ENCODE measurements at places on chromosomes 7 and 10.

- DNase-seq: no peak
These were observed 340.1 kb upstream of the MGMT start for GRCh38 chr10:129126982-129127381.

DNA sequence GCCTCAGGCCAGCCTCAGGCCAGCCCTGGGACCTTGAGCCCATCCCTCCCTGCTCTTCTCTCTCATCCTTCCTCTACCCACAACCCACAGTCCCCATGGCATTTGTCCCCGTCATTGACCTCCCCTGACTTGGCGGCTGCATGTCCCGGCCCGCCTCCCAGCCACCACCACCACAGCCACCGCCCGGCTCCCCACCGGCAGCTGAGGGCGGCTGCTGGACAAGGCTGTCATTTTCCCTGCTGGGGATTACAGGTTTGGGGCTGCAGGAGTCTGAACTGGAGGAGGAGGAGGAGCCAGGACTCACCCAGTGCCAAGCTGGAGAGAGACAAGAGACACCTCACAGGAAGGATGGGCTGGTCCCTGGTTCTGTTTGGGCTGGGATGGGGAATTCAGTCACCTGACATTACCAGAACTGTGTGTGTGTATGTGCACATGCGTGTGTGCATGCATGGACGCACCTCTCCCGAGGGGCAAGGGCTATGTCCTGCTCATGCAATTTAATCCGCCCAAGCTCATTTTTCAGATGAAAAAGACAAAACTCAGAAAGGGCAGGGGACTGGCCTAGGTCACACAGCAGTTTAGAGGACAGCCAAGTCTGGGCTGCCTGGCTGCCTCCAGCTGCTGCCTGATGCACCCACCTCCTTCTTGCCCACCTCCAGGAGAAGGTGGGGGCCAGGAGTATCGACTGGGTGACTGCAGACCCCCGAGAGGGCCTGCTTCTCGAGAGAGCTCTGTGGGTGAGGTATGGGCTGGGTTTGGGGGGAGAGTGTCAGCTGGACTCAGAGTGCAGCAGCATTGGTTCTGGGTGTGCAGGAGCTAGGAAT is 113.1 kb downstream of the ZMIZ1 start:
- no peak for DNase-seq

GRCh38 chr10:105981679-105982078 is 1182.8 kb downstream of the SORCS1 start:
- no peak for DNase-seq

DNA sequence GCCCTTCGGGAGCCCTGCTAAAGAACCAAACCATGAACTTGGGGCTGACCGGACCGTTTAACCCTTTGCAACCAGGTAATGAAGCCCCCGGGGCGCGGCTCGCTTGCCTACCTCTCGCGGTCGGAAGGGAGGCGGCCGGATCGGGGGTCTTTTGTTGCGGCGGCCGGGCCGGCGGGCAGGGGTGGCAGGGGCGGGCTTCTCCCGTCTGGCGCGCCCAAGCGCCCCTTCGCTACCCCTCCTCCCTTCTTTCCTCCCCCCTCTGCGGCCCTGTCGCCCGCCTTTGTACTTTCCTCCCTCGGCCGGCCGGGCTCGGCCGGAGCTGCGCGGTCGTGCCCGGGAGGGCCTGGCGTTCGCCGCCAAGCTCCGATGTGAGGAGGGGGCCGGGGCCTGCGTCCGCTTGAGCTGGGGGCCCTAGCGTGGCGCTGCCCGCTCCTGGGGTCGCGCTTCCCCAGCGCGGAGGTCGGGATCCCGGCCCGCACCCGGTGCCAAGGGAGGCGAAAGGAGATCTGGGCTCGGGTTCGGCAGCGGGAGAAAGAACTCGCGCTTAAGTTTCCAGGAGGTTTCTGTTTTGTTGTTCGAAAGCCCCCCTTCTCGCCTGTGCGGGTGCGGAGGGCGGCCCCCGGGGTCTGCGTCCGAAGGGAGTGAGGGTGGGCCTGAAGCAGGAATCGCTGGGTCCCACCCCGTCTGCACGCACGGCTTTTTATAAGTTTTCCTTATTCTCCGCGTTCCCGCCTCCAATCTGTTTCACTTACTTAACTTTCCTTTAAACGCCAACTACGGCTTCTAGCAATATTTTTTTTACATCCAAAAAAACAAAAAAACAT is 436.8 kb upstream of the GALNT17 start:
- no peak for DNase-seq

GRCh38 chr7:81407094-81407493 is 362.8 kb downstream of the HGF start:
- DNase-seq: no peak

- no peak for DNase-seq
These were observed 128.5 kb downstream of the BTAF1 start for GRCh38 chr10:92052088-92052487.

GRCh38 chr10:125190414-125190813 is 30.1 kb upstream of the CTBP2 start:
- no peak for DNase-seq

DNA sequence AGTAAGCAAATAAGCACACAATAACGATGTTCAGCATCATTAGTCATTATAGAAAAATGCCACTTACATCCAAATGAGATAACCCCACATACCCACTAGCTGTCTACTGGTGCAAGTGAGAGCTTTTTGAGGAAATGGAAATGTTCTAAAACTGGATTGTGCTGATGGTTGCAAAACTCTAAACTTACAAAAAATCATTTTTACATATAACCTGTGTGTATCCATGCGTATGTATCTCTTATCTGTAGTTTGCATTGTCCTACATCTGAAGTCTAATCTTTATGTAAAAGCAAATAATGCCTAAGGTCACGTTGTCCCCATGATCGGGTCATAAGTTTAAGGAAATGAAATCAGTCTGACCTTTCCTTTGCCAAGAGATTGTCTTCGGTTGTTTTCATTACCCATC is 81.6 kb upstream of the DNAJB6 start:
- no peak for DNase-seq

DNA sequence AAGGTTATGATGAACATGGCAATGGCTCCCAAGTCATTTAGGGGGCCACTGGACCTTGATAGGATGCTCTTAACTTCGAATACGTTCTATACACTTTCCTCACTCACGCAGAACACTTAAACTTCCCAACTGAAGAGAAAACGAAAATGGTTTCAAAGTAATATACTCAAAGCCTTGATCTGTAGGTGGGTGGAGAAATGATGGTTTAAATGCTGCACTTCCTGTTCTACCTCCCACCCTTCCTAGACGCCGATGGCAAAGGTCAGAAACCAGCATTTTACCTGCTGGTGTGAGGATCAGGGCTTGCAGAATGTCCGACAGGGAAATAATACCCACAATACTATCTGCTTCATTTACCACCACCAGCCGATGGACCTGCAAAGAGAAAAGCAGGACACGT is 40.5 kb upstream of the RHEB start:
- no peak for DNase-seq

DNA sequence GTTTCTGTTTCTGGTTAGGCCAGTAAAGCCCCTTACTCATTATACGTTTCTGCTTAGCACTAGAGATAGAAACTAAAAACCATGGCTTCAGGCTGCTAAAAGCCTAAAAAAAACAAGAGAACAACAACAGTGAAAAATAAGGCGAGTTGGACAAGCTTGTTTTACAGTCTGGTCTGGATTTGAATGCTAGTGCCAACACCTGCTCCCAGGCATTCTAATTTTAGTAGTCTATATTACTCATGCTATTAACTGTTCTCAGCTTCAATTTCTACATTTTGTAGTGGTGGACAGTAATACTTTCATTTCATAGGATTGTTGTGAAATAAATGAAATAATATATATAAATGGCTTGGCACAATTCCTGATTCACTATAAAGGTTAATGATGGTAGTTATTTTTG is 108.5 kb downstream of the HBP1 start:
- DNase-seq: no peak

- DNase-seq: no peak
These were observed 841.5 kb downstream of the ANKRD7 start for GRCh38 chr7:119065966-119066365.

DNA sequence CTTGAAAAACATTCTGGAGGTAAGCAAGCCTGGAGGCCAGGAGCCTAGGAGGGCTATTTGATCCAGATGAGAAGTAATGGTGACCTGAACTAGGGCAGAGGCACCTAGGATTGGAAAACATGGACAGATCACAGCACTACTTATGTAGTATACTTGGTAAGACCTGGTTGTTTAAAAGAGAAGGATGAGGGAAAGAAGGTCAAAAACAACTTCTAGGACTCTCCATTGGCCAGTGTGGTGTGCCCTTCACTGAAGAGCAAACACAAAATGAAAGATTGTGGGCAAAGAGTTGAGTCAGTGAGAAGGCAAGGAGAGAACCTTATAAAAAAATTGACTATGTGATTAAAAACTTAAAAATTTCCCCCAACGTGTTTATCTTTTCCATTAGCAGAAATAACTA is 14.3 kb downstream of the ANKRD1 start:
- no peak for DNase-seq

GRCh38 chr10:6228010-6228511 is 25.3 kb downstream of the PFKFB3 start:
- DNase-seq: no peak

DNA sequence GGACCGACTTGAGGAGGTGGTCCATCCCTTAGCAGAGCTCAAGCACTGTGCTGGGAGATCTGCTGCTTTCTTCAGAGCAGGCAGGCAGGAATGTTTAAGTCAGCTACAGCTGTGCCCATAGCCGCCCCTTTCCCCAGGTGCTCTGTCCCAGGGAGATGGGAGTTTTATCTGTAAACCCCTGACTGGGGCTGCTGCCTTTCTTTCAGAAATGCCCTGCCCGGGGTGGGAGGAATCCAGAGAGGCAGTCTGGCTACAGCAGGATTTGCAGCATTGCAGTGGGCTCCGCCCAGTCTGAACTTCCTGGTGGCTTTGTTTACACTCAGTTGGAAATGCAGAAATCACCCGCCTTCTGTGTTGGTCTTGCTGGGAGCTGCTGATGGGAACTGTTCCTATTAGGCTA is 51.2 kb upstream of the SEMA3A start:
- no peak for DNase-seq

DNA sequence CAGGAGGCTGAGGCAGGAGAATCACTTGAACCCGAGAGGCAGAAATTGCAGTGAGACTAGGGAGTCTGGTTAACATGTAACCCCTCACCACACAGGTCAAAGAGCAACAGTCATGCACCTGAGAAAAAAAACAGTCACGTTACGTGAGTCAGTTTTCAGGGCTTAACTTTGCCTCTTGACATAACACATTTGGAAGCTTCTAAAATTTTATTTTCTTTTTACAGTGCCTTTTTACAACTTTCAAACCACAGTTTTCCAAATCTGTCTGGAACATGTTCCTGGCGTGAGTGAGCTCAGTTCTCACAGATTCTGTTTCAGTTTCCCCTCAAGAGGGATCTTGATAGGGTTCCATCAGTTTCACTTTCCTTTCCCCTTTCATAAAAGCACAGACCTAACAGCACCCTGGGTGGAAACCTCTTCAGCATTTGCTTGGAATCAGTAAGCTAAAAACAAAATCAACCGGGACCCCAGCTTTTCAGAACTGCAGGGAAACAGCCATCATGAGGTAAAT is 4.4 kb downstream of the IFIT3 start:
- DNase-seq: no peak

- no peak for DNase-seq
These were observed 175.7 kb upstream of the PTN start for GRCh38 chr7:137519181-137519691.

DNA sequence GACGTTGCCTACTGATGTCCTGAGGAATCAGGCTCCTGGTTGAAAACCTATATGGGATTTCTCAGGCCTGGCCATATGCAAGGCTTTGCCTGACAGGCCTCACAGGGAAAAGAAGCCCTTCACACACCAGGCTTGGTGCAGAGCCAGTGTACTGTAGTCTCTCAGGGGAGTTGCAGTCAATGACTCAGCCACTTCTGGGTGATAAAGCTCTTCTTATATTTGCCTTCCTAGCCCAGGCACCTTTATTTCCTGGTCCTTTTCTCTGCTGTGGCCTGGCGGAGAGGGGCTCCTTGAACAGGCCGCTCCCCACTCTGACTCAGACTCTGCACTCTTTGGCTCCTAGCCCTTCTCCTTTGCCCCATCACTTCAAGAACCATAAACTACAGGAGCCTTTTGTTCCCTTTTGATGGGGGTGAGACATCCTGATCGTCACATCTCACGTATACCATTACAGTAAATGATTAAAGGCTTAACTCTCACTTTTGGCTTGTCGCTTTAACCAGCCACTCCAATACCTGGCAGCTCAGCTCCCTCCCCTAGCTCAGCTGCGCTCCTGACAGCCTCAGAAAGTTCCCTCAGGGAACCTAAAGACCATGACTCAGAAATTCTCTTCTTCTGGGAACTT is 33.5 kb downstream of the DPY19L1 start:
- DNase-seq: no peak

DNA sequence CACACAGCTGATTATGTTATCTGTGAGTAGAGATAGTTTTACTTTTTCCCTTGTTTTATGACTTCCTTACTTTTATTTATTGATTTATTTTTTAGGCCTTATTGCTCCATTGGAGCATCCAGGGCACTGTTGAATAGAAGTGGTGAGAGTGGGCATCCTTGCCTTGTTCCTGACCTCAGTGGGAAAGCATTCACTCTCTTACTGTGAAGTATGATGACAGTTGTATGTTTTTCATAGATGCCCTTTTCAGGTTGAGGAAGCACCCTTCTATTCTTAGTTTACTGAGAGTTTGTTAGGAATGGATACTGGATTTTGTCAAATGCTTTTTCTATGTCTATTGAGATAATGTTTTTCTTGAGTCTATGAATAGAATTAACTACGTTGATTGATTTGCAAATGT is 88.6 kb downstream of the XRCC2 start:
- DNase-seq: no peak

DNA sequence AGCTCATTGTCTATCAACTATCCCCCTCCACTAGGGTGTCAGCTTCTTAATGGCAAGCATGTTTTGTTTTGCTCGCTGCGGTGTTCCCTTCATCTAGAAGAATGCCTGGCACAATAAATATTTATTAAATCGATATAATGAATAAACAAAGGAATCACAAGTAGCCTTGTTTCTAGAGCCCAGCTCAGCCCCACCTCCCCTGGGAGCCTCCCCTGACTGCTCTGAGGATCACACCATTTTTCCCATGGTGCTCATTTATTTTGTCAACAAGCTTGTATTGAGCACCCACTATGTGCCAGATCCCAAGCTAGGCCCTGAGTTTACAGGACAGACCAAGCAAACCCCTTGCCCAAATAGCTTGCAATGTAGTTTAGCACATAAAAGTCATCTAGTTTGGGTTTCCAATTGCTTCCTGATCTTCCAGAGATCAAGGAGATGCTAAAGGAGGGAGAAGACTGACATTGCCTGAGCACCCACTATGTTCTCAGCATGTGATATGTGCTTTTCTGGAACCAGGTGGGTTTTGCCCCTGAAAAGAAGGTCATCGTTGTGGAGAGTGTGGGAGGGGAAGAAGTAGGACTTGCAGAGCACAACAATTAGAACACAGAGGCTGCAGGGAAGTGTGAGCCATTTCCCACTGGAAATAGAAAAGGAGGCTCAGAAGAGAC is 42.3 kb upstream of the GPAM start:
- DNase-seq: no peak

DNA sequence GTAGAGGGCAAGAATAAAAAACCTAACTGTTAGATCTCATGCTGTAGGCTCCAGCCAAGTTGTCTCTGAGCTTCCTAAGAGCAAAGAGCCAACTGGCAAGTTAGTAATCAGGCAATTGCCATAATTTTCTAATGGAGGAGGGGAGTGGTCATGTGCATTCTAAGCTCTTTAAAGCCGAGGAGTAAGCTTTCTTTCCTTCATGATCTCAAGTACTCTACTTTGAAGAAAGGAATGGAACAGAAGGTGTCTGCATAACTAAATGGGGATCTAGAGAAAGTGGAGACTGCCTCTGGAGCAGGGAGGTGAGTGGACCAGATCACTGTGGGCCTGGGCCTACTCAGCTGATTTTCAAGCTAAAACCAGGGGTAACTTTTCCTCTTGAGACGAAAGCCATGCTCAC is 37.7 kb upstream of the TOMM7 start:
- DNase-seq: no peak

Measured in activated T-helper 1 cell treated with anti-CD3 and anti-CD28 coated beads, Interleukin-2, amount 50 U/mL, for 16 hours (primary cell).